ENCODE measurements at places on chromosomes 4 and X.

- DNase-seq: no peak
These were observed 137.8 kb upstream of the DUSP21 start for GRCh38 chrX:44705817-44706551.

- no peak for DNase-seq
These were observed 70.6 kb downstream of the MTMR1 start for GRCh38 chrX:150763810-150764209.

DNA sequence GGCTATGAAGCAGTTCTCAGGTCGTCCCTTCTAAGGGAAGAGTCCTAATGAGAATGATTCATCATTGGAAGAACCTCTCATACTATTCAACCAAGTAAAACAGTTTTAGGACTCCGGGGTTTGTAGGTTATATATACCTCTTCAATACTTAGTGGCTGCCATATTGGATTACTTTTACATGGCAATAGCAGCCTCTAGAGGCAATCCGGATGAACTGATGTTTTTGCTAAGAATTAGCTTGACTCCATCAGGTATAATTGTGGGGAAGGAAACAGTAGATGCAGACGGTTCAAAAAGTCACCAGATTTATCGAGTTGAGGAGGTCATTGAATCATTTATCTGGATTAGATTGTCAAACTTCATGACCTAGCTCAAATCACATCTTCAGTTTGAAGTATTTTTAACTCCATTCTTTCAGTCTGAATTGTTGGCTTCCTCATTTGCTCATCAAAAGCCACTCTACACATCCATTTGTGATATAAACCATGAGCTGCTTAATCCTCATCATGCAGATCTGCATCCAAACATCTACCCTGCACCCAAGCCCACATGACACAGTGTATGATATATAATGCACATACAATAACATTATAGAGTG, 28.4 kb downstream of the GUCY1B1 start:
- DNase-seq: no peak

DNA sequence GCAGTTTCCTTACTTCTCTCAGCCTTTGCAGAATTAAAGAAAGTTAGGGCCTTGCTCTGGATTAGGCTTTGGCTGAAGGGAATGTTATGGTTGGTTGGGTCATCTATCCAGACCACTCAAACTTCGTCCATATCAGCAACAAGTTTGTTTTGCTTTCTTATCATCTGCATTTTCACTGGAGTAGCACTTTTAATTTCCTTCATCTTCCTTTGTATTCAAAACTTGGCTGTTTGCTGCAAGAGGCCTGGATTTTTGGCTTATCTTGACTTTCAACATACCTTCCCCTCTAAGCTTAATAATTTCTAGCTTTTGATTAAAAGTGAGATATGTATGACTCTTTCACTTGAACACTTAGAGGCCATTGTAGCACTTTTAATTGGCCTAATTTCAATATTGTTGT, 126.7 kb upstream of the CENPE start:
- no peak for DNase-seq

DNA sequence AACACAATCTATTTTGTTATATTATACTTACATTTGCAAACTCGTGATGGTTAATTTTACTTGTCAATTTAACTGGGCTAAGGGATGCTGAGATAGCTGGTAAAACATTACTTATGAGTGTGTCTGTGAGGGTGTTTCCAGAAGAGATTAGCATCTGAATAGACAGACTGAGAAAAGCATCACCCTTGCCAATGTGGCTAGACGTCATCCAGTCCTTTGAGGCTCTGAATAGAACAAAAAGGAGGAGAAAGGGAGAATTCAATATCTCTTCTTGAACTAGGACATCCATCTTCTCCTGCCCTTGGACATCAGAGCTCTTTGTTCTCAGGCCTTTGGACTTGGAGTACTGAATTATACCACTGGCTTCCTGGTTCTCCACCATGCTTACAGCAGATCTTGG, 154.6 kb downstream of the EPHA5 start:
- DNase-seq: no peak

- DNase-seq: no peak
These were observed 1081.8 kb upstream of the GRID2 start for GRCh38 chr4:91222014-91222413.
